DND-41 (cell line): ENCODE measurements at places on chromosomes 13 and 19.

GRCh38 chr13:79735228-79735627 lies 254.3 kb downstream of the NDFIP2 start:
- no peak for DNase-seq

DNA sequence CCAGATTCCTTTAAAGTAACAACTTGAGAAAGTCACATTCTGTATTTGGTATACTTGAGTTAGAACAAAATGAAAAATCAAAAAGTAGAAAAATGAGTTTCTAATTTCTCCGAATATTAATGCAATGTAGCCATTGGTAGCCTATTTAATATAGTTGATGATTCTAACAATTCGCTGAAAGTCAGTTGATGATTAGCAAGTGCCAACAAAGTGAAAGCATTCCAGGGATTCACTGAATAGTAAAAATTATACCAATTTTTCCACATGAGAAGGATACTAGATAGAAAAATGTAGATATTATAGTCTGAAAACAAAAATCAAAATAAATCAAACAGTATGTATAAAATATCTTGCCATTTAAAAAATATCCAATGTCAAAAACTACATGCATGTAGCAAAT lies 117.2 kb downstream of the FREM2 start:
- no peak for DNase-seq

DNA sequence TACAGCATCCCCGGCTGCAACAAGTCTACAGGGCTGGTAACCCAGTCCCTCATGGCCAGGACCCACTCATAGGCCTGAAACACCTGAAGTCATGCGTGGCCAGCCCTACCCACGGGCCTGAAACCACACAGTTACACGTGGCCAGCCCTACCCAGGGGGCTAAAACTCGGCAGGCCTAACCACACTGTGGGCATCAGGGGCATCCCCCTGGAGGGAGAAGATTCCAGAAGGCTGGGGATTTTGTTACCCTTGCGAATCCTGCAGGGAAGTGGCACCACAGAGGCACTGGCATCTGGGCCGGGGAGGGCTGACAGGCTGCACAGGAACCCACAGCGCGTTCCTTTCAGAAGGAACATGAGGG lies 48.4 kb upstream of the C13orf46 start:
- no peak for DNase-seq

DNA sequence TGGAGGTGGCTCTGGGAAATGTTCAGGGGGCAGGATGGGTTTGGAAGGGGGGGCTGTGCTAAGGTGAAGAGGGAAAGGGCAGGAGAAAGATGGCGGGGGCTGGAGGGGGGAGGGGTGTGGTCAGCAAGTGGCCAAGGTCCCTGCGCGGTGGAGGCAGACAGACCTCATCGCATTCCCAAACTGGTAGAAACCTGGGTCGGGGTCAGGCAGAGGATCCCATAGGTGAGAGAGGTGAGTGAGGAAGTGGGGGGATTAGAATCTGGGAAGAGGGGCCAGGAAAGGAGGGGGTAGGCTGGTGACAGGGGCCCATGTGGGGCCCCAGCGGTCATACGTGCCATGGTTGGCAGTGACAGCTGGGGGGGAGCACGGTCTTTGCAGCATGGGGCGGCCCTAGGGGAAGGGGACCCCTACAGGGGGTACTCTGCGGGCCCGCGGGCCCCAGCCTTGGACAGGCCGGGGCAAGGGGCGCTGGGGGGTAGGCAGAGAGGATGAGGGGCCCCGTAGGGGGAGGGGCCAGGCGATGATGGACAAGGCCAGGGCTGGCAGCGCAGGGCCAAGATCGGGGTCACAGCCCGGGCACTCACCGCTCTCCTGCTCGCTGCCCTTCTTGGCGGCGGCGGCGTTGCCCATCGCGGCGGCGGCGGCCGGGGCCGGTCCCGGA lies 514 bp downstream of the PRKACA start:
- DNase-seq = peak; percentile 43

- DNase-seq = no peak
Observed at GRCh38 chr13:114125589-114125988, 6.8 kb downstream of the RASA3 start.

DNA sequence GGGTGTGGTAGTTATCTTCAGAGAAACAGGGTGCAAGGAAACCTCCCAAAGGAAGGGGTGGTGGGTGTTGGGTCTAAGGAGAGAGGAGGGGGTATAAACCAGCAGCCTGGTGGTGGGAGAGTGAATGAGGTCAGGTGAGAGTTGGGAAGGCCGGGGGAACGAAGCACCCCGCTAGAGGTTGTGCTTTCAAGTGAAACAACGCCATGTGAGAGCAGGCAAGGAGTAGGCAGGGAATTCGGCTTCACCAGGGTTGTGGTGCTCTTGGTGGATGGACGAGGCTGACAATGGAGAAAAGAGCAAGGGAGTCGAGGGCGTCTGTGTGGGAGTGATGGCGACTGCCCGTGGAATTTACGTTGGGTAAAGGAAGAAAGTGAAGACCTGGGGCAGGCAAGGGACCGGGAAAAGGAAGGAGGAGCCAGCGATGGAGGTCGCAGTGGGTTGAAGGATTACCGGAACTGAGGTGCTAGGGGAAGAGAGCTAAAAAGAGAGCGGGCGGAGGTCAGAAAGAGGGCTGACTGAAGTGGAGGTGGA lies 2.1 kb upstream of the MLNR start:
- no peak for DNase-seq

DNA sequence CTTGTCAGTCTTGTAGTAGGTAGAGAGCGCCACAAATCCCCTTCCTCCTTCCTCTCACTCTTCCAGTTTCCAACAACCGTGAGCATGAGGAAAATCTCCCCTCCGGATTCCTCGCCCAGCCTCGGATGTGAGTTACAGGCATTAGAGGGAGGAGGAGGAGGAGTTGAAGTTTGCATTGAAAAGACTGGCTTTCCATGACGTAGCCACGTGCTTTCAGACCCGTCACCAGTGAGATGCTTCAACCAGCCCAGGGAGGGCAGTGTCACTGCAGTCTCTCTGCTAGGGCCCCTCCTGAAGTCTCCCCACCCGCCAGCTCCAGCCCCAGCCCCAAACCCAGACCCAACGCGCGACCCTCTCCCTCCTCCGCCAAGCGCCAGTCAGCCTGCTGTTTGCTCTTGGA lies 442 bp upstream of the FGF14 start:
- no peak for DNase-seq

DNA sequence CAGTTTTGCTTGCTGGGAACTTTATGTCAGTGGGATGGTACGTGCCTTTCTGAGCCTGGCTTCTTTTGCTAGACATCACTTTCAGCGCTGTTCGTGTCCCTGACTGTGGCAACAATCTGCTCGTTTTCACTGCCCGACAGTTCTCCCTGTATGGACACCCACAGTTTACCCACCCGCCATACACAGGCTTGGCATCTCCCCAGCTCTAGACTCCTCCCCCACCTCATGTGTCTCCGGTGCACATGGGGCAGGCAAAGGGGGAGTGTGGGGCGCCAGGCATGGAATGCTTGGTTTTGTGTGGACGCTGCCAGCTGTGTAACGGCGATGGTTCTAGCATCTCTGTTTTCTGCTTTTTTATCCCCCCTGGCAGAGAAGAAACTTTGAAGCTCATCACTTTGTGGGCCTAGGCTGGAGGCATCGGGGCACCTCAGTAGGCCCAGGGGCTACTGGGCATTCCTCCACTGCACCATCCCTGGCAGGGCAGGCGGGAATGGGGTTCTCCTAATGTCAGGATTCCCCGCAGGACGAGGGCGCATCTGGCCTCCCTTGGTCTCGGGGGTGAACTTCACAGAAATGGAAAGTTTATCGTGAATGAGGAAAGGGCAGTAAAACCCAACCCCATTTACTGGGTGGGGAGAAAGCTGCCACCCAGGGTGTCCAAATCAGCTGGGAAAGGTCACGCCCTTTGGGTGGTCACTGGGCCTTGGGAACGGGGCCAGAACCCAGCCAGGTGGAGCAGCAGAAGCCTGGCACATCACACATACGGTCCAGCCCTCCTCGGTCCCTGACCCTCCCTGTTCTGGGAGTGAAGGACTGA lies 60.8 kb downstream of the CEBPG start:
- no peak for DNase-seq

GRCh38 chr13:34108410-34108809 lies 290.5 kb downstream of the RFC3 start:
- no peak for DNase-seq

GRCh38 chr19:5850189-5850588 lies 1.1 kb downstream of the FUT3 start:
- no peak for DNase-seq

DNA sequence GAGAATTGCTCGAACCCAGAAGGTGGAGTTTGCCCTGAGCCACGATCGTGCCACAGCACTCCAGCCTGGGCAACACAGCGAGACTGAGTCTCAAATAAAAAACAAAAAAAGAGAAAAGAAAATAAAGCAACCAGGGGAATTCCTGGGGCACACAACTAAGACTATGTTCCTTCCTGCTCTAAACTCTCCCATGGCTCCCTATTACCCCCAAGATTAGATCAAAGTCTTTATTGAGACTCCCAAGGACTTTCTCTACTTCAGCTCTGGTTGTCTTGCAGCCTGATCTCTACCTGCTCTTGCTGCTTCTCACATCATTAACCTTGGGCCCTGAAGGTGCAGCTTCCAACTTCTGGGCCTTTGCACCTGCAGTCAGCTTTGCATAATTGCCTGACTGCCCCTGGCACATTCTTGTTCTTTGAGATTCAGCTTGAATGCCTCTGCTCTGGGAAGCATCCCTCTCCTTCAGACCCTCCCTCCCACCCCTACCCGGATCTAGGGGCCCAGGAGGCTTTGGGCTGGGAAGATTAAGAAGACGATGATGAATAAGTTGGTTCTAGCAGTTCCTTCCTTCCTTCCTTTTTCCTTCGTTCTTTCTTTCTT lies 16.8 kb upstream of the CERS4 start:
- DNase-seq = no peak

- DNase-seq = peak; percentile 74
Observed at GRCh38 chr13:110713981-110714796, 689 bp downstream of the ING1 start.

DNA sequence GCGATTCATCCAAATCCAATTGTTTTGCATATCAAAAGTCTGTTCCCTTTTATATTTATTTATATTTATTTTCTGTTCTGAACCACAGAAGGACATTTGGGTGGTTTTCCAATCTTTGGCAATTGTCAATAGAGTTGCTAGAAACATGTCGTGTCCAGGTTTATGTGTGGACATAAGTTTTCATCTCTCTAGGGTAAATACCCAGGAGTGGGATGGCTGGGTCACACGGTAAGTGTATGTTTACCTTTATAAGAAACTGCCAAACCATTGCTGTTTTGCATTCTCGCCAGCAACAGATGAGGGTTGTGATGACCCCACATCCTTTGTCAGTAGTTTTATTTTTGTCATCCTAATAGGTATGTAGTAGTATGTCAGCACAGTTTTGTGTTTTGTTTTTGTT lies 12.5 kb downstream of the AP1M1 start:
- no peak for DNase-seq

- DNase-seq = no peak
Observed at GRCh38 chr13:107097916-107098315, 530.0 kb upstream of the ARGLU1 start.
